ENCODE measurements at places on chromosomes 3 and 15.

- DNase-seq: no peak
These were observed 26.6 kb downstream of the ILDR1 start for GRCh38 chr3:121995161-121996137.

DNA sequence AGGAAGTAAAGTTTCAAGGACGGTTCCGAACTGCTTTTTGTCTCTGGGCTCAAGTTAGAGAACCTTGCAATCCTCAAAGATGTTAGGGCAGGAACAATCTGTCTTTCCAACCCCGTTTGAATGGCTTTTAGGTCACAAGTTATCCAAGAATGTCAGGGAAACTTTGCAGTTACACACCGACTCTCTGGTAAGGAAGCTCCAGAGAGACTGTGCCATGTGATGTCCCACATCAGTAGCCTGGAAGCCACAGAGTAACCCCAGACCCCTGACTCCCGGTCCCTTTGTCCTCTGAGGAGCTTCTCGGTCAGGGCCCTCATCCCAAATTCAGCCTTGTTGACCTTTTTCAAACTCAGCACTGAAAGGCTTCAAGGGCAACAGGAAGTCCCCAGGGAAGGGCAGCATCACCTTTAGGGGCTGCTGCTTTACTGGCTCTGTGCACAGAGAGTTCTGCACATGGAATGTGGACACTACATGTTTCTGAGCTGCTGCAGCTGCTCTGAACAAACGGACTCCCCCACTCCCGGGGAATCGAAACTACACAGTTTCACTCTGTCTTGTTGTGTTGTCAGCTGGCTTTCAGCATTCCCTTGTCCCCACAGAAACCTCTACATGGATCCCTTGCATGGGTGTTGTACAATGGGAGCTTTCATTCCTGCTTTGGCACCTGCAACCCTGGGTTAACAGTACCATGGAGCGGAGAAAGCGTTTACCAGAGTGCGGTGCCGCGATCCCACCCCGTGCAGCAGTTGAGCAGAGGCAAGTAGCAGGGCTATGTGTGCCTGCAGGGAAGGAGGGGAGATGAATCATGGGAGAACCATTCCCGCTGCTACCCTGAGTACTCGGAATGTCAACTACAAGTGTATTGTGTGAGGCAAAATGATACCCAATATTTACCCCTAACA, 408.2 kb upstream of the THBS1 start:
- no peak for DNase-seq

DNA sequence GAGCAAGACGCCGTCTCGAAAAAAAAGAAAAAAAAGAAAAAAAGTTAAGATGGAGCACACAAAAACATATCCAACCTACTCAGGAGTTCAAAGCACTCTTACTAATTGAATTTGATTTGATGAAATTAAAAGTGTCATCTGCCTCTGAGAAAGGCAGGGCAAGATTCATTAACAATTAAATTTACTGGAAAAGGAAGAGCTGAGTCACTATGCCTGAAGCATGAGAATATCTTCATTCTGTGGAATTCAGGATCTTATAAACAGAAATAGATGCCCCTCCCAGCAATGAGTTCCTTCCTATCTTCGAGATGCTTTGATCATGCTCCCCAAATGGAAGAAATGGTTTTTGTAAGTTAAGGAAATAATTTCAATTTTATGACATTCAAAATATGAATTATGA, 61.0 kb upstream of the ST3GAL6 start:
- DNase-seq: no peak

DNA sequence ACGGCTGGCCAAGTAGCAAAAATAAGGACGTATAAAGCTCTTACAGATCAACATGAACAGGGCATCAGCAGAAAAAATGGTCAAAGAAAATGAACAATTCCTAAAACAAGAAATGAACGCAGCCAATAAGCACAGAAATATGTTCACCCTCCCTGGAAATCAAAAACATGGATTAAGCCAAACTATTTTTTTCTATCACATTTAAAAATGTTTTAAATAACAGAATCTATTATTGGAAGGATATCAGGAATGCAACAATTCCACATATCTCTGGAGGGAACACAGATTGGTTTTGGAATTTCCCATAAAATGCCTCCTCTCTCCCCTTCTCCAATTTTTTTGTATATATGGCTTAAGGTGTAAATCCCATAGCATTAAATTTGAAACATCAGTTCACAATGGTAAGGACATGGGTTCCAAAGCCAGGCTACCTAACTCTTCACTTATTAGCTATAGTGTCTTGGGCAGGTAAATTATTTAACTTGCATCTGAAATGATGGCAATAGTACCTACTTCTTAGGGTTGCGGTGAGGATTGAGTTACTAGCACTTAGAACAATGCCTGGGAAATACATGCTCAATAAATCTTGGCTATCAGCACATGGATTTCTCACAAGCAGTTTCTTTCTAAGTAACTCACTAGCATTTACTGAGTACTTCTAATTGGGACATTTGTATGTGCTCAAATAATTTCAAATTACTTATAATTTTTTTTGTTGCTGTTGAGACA, 10.1 kb downstream of the UACA start:
- no peak for DNase-seq

- DNase-seq: no peak
These were observed 42.5 kb downstream of the IL1RAP start for GRCh38 chr3:190556351-190556750.

DNA sequence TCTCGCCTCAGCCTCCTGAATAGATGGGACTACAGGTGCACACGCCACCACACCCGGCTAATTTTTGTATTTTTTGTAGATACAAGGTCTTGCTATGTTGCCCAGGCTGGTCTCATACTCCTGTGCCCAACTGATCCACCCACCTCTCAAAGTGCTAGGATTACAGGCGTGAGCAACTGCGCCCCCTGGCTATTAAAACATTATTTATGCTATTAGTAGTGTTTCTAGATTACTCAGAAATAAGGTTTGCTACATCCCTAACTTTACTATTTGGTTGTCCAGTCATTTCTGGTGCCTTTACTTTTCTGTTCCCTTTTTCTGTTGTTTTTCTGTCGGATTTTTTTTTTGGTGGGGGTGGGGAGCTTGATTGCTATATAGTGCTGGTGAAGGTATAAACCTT, 393.6 kb upstream of the TPM1 start:
- DNase-seq: no peak

DNA sequence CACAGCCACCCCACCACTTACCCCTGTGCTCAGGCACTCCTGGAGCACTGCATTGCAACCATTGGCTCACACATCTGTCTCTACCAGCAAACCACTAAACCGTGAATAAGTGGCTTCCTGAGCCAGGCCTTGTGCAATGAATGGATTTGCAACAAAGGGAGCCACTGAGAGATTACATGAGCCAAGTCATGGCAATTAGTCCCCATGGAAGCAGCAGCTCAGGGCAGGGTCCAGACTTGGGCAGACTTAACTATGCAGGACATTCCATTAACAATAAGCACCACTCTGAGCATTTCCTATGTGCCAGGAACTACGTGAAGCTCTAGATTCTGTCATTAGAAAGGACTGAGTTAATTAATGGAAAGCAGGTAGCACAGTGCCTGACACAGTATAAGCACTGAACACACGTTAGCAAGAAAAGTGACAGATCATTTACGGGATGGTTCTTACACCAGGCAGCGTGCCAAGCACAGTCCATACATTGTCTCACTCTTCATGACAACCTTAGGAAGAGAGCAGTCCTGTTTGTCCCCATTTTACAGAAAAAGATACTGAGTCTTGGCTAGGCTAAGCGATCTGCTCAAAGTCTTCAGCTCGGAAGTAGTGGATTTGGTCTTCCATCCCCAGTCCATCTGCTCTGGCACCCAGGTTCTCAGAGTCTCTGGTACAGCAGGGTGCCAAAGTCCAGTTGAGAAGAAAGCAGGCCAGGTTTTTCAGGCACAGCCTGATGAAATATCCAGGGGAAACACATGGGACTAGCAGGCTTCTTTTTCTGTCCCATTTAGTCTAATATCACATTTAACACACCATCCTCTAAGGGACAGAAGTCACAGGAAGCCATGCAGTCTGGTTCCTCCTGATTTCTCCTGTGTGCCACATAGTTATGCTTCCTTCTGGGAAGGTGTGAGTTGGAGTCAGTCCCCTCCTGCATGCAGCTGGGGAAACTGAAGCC, 44.1 kb downstream of the LIPC start:
- no peak for DNase-seq

DNA sequence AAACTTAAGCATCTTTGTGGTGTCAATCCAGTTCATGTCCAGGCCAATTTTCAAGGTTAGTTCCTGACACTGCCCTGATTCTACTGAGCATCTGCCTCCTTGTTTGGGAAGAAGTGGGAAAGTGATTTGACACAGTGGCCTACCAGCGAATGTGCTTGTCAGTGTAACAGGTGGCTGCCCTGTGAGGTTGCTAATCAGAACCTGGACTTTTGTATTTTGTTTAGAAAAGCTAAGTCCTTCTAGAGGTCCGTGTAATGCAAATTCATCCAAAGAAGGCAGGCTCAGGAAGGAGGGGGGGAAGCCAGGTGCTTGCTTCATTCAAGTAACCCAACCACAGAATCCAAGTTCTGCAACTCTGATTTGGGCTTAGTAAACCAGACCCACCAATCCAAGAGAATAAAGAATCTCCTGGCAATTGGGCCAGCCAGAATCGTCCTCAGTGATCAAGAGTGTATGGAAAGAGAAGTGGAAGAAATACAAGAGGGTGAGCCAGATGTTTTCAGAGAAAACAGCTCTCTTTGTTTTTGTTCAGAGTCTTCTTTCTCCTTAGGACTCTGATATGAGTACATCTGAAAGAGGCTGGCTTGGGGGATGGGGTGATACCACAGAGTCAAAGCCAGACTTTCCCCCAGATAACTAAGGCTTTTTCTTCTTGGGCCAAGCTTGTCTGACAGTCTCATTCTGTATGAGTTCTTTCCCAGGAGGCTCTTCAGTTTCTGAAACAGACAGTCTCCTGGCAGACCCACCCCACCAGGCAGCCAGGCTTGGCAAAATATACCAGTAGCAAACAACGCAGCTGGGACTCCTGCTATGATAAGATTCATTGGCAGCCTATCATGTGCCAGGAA, 508.9 kb upstream of the TBL1XR1 start:
- no peak for DNase-seq

GRCh38 chr3:190041333-190042041, 79.2 kb downstream of the P3H2 start:
- DNase-seq: no peak

DNA sequence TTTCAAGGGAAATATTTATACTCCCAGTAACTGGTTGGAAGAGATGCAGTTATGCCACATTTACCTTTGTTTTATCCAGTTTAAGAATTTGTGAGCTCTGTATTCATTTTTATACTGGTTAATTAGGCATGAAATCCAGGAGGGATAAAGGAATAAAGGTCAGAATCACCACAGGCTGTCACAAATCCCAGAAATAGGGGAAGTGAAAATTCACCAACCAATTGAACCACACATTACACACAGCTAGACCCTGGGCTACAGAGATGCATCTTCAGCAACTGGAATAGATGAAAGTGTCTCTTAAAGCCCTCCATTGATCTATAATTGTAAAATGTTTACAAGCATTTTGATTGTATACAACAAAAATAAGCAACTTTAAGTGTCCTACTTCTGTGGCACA, 18.5 kb downstream of the SERPINI1 start:
- no peak for DNase-seq

GRCh38 chr3:106251160-106251892, 382.5 kb upstream of the CBLB start:
- no peak for DNase-seq

GRCh38 chr3:129047553-129047839, 13.1 kb upstream of the GP9 start:
- DNase-seq: no peak

- no peak for DNase-seq
These were observed 71.6 kb downstream of the CLASP2 start for GRCh38 chr3:33646406-33646805.

DNA sequence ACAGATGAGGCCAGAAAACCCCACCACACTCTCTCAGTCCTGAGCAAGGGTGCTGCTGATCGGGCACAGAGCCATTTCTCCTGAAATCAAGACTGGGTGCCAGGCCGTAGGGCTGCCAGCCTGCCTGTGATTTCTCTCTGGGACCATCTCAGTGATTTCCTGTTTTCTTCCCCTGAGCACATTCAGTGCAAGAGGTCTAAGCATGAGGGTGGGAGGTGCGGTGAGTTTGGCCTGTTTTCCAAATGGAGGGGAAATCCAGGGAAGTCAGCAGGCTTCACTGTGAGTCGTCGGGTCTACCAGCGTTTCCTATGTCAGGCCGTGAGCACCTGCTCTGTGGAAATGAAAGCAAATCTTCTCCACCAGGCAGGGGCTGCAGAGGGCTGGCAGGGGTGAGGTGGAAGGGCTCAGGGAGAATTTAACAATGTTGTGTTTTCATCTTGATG, 82.3 kb downstream of the ST6GAL1 start:
- DNase-seq: no peak

DNA sequence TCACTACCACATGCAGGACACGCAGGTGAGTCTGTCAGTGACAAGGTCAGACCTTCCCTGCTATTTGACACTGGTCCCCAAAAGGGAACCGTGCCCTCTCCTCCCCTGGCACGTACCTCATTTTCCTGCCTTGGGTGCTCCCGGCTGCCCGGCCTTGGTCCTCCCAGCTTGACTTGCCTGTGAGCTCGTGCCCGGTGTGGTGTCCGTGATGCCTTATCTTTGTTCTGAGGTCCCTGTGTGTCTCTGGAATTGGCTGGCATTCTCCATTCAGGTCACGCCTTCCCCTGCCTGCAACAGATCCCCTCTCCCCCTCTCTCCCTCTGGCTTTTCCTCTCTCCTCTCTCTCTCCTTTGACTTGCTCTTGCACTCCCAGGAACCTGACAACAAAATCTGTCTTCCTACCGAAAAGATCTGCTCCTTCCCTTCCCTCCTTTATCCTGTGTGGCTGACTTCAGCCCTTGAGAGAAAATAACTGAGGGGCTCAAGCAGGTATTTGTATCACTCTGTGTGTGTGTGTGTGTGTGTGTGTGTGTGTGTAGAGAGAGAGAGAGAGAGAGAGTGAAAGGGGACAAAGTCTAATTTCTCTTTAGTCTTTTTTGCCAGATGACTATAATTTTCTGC, at the start of gene MASP1:
MASP1 (minus strand) TSS at position 226 of the 621 bp plus-strand sequence; CDS start at position 121, 105 bp downstream.
- no peak for DNase-seq

GRCh38 chr3:72127844-72128243, 342.9 kb upstream of the PROK2 start:
- DNase-seq: no peak

DNA sequence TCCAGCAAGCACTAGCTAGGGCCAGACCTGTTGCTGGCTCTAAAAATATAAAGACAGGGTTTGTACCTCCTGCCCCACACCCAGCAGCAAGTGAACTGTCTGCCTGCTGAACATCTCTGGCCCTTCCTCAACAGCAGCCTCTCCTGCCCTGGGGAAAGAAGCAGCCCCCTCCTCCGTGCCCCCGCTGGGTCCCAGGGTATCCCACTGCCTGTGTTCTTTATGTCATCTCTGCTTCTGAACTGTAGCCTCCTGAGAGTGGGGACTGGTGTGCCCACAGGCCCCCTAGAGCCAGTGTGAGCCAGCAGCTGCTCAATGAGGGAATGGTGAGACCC, 54.5 kb downstream of the ACAD9 start:
- no peak for DNase-seq

- no peak for DNase-seq
These were observed 146.5 kb downstream of the FNDC3B start for GRCh38 chr3:172185907-172186306.

GRCh38 chr3:58215317-58216025, 4.7 kb upstream of the DNASE1L3 start:
- no peak for DNase-seq

Measured in stimulated activated CD8-positive, alpha-beta memory T cell treated with anti-CD3 and anti-CD28 coated beads, Interleukin-15, amount 100 ng/mL, for 24 hours (primary cell).